Articular chondrocyte of knee joint (primary cell): ENCODE measurements at places on chromosomes 3 and 15. TPM values are rescaled to one million over a fixed set of nuclear protein-coding genes. Genes with fewer than 3 reads are reported as not detected.

OR4F6 gene
- not detected in 2 replicates for total RNA-seq

LRTM1 gene
- not detected in 2 replicates for total RNA-seq

SAMMSON gene
- not detected in 2 replicates for total RNA-seq

MYRIP gene
- total RNA-seq = 1.9 and 2.5 TPM in 2 replicates

TMEM212 gene
- not detected in 2 replicates for total RNA-seq

SPTSSB gene
- total RNA-seq = 0.11 TPM in 1 of 2 replicates, not detected in the other

DHX36 gene
- total RNA-seq = 40.8 and 49.7 TPM in 2 replicates
